ENCODE measurements at places on chromosomes 16 and 17.

- no peak for DNase-seq
These were observed 50.0 kb downstream of the TENT4B start for GRCh38 chr16:50202926-50203624.

GRCh38 chr16:82031116-82032084 lies 3.7 kb upstream of the HSD17B2 start:
- no peak for DNase-seq

DNA sequence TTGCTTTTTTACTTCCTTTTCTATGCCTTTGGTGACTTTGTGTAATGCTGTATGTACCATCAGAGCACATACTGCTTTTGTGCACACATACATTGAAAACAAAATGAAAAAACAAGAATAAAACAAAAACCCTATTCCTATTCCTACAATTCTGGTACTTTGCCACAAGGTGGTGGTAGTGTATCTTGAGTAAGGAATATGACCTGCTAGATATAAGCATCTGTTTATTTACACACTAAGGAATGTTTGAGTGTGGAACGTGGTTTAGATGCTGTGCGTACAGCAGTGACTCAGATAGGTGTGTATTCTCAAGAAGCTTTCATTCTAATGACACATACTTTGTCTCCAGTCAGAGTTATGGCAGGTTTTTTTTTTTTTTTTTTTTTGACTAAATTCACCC lies 606.2 kb downstream of the WWOX start:
- DNase-seq = no peak

- DNase-seq = no peak
These were observed 371.9 kb downstream of the HS3ST3B1 start for GRCh38 chr17:14672830-14673229.

DNA sequence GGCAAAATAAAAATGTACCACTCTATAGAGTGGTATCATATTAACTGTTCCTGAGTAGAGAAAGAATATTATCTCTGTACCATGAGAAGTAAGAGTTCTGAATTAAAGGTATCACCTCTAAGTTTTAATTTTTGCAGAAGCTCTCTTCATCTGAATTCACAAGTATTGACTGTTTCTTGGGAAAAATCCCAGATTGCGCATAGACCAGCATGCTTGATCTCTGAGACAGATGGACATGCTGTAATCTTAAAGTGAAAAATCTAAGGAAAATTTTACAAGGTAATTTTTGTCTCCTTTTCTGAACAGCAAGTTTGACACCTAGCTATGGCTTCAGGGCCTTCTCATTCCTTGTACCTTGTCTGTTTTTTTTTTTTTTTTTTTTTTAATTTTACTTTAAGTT lies 1050.7 kb upstream of the RBFOX1 start:
- no peak for DNase-seq

DNA sequence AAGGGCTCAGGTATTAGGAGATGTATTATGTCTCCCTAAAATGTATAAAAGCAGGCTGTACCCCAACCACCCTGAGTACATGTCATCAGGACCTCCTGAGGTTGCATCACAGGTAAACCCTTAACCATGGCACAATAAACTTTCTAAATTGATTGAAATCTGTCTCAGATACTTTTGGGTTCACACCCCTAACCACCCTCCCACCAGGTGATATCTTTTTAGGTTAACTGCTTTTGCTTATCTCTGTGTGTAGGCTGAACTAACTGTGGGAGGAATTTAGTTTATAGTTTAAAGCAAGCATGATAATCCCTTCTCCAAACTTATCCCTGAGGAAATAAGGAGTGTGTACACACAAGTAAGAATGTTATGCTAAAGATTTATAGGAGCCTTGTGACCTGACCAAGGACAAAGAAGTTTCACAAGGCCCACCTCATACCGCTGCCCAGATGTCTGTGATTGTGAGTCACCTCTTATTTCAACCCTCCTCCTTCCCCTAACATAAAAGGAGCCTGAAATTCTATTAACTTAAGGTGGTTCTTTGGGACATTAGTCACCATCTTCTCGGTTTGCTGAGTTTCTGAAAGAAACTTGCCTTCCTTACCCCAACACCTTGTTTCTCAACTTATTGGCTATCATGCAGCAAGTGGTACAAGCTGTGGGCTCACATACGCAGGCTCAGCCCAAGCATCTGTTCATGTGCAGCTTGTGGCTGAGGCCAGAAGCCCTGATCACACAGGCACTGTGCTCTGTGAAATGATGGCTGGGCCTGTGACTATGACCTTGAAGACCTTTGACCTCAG lies 11.3 kb downstream of the PRSS22 start:
- DNase-seq = peak; percentile 70

DNA sequence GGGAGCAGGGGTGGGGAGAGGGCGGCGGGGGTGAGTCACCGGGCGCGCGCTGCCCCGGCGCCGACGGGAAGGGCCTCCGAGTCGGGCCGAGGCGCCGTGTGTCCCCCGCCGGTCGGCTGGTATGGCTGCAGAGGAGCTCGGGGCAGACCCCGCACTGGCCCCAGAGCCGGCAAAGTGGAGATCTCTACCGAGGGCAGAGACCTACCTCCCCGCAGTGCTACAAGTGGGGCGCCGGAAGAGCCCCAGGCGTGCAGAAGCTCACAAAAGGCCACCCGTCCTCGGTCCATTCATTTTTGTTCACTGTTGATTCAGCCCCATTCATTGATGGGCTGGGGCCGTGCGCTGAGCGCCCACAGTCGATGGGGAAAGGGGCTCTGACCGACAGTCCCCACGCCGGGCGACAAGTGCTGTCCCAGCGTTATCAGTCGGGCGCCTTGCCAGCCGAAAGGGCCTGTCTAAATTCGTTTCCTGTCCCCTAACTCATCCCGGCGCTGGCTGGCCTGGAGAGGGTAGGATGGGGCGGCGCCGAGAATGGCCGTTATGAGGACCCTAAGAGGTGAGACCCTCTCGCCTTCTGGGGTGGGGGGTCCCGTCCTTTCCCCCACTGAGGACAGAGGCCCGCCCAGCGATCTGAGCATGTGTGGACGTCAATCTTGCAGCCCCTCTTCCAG lies 709 bp upstream of the ENO3 start:
- no peak for DNase-seq

GRCh38 chr16:3283543-3284447 lies 504 bp downstream of the ZNF263 start:
- no peak for DNase-seq

- DNase-seq = no peak
These were observed 80.1 kb downstream of the ABCC6 start for GRCh38 chr16:16143038-16143763.

DNA sequence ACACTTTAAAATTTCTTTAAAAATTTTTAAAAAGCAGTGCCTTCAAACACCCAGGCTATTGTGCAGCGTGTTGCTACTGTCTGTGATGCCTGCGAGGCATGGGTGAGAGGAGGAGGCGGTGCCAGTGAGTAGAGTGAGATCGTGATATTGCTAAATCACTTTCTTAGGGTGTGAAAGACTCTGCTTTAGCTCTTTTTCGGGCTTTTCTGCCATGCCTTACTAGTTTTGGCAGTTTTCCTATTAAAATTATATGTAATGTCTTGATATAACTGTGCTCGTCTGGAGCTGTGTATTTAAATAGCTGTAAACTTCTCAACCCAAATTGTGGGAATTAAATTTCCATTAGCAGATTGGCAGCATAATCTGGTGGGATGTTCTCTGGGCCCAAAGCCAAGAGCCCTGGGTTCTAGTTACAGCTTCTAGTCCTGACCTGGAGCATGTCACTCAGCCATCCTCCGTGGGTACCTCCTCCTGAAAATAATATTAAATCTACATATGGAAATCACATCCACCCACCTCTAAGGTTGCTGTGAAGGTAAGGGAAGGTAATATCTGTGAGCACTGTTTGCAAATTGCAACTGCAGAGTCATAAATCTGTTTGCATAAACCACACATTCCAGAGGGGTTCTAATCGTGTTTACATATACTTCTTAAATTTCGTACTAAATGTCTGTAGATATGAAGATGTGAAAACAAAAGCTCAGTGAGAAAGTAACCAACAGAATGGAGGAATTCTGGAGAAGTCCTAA lies 264.3 kb upstream of the CACNG5 start:
- no peak for DNase-seq

DNA sequence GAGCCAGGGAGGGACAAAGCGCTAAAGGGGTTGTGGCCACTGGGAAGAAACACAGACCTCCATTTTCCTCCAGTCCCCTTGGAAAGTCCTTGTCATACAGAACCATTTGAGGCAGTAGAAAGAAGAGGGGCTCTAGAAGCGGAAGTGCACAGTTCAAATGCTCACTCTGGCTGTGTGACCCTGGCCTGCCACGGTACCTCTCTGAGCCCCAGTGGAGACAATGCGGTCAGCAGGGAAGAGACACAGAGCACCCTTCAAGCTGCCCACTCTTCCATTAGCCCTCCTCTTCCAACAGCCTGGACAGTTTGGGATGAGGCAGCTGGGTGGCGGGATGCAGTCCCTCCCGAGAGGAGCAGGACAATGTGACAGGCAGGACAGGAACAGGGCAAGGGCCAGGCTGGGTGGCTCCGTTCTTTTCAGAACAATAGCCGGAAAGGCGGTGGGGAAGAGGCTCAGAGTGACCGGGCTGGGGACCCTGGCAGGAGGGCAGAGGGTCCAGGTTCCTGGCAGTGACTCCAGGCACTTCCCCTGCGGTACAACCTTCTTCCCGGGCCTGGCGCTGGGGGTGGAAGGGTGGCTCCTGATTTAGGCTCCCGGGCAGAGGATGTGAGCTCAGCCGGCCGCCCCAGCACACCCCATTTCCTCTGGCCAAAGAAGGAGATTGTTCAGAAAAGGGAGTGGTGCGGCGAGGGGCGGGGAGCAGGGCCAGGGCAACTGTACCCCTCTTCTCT lies 5.6 kb downstream of the CASKIN2 start:
- no peak for DNase-seq

GRCh38 chr17:55381017-55381770 lies 40.4 kb downstream of the MMD start:
- no peak for DNase-seq

- no peak for DNase-seq
These were observed 6.6 kb downstream of the GPS1 start for GRCh38 chr17:82058230-82058854.

- DNase-seq = no peak
These were observed 15.2 kb downstream of the CCDC42 start for GRCh38 chr17:8729421-8729820.

DNA sequence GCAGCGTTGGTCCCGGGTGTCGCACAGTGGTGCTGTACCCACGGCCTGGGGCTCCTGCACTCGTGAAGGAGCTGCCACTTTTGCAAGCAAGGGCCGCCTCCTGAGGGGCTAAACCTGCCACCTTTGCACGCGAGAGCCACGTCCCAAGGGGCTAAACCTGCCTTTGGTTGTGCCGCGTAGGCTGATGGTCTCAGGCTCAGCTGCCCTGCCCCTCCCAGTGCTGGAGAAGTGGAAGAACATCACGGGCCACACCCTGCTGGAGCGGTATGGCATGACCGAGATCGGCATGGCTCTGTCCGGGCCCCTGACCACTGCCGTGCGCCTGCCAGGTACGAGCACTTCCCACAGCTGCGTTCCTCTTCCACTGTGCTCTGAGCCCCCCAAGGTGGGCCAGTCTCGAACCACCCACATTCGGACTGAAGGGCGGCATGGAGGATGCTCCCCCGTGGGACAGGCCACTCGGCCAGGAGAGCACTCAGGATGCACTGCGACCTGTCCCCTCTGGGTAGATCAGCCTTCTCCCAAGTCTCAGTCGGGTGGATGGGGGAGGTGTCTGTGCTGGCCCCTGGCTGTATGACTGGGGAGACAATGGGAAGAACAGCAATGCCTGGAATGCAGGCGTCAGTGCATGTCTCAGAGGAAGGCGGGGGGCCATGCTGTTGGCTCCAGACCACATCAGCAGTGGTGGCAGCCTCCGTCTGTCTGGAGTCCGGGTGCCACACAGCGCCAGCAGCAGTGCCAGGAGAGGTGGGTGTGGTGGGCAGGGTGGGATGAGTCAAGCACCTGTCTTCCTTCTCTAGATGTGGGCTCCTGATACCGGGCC lies 20.7 kb downstream of the ACSF3 start:
- DNase-seq = no peak

DNA sequence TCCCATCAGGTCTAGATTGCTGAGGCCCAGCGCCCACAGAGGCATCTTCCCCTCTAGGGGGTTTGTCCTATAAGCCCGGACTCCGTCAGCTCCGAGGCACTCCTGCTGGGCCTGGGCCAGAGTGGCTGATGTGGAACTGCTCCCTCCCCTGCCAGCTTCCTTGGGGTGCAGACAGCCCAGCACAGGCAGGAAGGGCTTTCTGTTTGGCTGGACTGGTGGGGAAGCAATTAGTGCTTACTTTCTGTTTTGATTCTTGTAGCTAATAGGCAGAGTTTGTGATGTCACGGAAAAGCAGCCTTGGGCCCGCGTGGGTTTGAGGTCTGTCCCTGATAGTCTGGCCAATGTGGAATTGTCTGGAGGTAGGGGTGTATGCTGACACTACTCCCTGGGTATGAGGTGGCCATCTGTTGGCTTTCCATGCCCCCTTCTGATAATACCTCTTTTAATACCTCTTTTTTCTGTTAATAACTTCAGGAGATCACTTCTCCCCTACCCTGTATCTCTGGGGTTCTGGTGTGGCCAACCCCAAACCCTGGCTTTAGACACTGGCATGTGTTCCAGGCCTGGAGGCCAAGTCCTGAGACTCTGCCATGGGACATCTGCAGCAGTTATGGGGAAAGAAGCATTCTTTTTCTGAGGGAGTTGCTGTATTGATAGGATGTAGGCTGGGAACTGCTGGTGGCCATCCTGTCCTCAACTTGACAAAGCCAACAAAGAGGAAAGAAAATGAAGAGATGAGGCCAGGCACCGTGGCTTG lies 190.9 kb downstream of the RAB11FIP4 start:
- DNase-seq = no peak

DNA sequence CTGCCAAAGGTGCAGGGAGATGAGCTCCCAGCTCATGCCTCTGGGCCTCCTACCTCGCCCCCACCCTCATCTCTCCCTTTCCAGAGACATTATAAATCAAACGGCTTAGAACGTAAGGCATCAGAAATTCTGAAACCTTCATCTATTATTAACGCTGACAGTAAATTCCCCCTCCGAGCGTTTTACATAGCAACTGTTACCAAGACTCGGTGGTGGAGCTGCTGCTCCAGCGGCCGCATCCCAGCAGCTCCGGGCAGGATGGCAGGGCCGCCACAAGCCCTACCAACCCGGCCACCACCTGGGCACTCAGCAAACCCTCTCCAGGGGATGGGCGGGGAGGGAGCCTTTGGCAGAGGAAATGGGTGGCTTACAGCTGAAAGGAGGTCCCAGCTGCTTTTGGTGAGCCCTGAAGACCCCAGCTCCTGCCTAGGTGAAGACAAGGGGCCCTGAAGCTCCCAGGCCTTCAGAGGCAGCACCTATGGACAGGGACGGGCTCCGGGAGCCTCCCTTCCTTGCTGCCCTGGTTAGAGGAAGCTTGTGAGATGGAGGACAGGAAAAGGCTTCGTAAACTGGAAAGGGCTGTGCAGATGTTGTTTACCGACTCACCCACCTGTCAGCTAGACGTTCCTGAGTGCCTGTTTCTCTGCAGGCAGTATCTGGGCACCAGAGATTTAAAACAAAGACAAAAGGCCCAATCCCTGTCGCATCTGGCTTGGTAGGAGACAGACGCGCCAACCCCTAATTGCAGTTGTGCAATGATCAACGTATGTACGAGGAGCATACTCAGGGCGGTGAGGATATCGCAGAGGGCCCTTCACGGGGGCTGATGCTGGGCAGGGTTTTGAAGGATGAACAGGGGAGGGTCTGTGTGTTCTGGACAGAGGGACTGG lies 76.9 kb downstream of the RAI1 start:
- no peak for DNase-seq

- no peak for DNase-seq
These were observed 5.0 kb downstream of the SOCS1 start for GRCh38 chr16:11250786-11251524.

Data from NK-92 treated with Interleukin-12 subunit alpha and Interleukin-12 subunit beta, amount 100 ng/mL, for 24 hours (cell line).